Karpas-422 (cell line): ENCODE measurements at places on chromosomes 5 and 9. TPM values are rescaled to one million over a fixed set of nuclear protein-coding genes. Genes with fewer than 3 reads are reported as not detected.

The NLN gene
- 29.1 and 46.5 TPM in 2 replicates for total RNA-seq

The MYOZ3 gene
- not detected in 2 replicates for total RNA-seq

The FGF18 gene
- 0.29 TPM in 1 of 2 replicates, not detected in the other for total RNA-seq

- no peak for DNase-seq
Observed at GRCh38 chr9:89642789-89643188, 38.0 kb downstream of the GADD45G start.

The F2RL2 gene
- not detected in 2 replicates for total RNA-seq

- no peak for DNase-seq
Observed at GRCh38 chr9:26809795-26810194, 82.8 kb downstream of the CAAP1 start.

The LHFPL2 gene
- 4.7 and 4.8 TPM in 2 replicates for total RNA-seq

DNA sequence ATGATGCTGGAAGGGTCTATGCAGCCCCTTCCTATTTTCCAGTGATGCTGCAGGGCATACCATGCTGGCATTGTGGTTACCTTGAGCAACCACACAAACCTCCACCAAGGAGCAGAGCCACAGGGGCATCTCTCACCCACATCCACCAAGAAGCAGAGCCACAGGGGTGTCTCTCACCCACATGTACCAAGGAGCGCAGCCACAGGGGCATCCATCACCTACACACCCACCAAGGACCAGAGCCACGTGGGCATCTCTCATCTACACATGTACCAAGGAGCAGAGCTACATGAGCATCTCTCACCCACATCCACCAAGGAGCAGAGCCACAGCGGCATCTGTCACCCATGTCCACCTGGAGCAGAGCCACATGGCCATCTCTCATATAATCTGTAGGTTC, 8.8 kb upstream of the GM2A start:
- no peak for DNase-seq

DNA sequence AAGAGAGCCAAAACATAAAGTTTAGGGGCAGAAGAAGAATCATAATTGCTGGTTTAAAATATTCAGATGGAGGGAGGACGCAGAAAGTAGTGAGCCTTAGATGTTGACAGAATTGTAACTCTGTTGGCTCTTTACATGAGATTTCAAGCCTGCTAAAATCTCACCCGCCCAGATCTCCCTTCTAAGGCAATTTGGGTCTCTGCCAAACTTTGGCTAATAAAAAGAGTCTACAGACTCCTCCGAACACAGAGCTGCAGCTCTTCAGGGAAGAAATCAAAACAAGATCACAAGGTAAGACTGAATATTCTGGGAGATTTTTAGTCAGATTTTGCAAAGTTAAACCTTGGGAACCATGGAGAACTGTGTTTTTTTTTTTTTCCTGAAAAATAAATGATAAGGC, at the start of gene IL33:
TSS of gene IL33 (plus strand) at position 246 of the 400 bp plus-strand sequence. CDS start 25,888 bp downstream, outside the sequence.
- no peak for DNase-seq

The IL3 gene
- total RNA-seq = not detected in 2 replicates

The ANKRD20A1 gene
- 0.58 and 1.0 TPM in 2 replicates for total RNA-seq

The DNAJA1 gene
- total RNA-seq = 65.7 and 80.4 TPM in 2 replicates

The FCN2 gene
- total RNA-seq = not detected in 2 replicates

GRCh38 chr5:6264394-6264793, 114.0 kb downstream of the MED10 start:
- DNase-seq = peak; percentile 16

The IFNA13 gene
- not detected in 2 replicates for total RNA-seq

DNA sequence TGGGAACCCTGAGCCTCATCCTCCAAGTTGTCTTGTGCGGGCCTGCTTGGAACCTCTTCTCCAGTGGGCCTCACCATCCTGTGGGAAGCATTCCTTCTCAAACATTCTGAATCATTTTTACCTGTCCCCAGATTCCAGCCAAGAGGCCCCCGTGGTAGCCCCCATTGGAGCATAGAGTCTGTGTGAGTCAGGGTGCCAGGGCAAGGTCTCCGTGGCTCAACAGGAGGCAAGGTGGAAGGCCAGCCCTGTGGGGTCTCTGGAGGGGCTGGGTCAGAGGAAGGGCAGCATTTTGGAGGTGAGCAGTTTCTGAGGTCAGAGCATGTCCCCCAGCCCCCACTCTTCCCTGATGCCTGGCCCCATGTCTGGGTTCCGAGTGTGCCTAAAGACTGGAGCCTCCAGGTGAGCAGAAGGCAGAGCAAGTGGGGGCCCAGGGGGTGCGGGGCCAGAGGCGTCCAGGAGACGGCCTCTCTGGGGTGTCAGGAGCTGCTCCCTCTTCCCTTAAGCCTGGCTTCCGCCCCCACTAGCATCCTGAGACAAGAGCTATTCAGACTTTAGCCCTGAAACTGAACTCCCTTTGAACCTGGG, 2.1 kb downstream of the CACNA1B start:
- no peak for DNase-seq

The RNF183 gene
- not detected in 2 replicates for total RNA-seq

GRCh38 chr5:115372146-115372545, 75.7 kb upstream of the CCDC112 start:
- no peak for DNase-seq

DNA sequence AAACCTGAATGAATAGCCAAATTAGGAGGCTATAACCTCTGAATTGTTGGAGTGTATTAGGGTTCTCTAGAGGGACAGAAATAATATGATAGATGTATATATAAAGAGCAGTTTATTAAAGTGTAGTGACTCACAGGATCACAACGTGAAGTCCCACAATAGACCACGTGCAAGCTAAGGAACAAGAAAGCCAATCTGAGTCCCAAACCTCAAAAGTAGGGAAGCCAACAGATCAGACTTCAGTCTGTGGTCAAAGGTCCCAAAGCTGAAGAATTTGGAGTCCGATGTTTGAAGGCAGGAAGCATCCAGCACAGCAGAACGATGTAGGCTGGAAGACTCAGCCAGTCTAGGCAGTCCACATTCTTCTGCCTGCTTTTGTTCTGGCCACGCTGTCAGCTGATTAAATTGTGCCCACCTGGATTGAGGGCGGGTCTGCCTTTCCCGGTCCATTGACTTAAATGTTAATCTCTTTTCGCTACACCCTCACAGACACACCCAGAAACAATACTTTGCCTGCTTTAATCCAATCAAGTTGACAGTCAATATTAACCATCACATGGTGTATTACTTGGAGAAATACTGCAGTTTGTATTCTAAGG, 550.6 kb downstream of the CDH10 start:
- DNase-seq = no peak

GRCh38 chr9:134245179-134245578, 80.8 kb upstream of the RNU6ATAC start:
- no peak for DNase-seq

DNA sequence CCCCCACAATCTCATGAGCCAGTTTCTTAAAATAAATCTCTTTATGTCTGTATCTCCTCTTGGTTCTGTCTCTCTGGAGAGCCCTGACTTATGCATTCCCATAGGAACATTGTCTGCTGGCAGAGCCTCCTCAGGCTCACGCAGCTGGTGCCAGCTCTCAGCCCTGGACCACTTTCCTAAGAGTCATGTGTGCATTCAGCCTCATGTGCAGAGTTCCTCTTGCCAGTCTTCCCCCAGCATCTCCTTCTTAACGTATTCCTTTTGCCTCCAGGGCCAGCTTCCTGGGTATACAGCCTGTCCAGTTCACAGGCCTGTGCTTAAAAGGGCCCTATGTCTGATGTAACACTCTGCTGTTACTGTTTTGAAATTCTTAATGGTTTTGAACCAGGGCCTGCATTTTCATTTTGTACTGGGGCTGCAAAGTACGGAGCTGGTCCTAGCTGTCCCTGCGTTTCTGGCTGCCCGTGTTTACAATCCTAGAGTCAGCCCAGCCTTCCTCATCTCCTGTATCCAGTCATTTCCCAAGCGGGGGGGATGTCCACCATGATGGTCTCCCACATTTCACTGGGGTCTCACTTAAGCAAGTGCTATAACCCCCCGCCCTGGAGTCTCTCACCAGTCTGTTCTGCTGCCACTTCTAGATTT, 18.1 kb downstream of the ANKRD33B start:
- DNase-seq = no peak

The C5orf34 gene
- 15.7 and 21.8 TPM in 2 replicates for total RNA-seq

DNA sequence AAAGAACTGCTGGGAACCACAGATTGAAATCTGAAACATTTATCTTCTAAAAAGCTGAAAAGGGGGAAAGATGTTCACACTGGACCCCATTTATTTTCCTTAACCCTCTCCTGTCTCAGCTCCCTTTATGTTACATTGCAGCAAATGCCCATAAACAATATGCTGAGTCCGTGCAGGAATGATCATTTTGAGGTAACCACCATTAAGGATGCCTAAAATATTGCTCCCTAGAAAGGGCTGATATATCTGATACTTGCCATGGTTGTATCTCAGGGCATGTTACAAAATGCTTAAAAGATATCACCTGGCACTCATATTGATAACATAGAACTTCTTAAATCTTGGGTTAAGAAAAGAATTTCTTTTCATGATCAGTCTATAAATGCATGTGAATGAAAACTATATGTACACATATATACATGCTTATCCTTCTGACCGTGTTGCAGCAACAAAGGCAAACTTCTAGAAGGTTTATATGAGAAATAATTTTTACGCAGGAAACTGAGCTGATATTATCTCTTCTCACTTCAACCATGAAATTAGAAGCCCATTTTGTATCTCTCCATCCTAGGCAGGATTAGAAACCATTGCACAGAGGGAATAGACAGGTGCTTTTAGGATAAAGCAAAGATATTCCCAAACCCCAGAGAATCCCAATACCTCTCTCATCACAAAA, 362.7 kb upstream of the SLC30A5 start:
- DNase-seq = no peak

DNA sequence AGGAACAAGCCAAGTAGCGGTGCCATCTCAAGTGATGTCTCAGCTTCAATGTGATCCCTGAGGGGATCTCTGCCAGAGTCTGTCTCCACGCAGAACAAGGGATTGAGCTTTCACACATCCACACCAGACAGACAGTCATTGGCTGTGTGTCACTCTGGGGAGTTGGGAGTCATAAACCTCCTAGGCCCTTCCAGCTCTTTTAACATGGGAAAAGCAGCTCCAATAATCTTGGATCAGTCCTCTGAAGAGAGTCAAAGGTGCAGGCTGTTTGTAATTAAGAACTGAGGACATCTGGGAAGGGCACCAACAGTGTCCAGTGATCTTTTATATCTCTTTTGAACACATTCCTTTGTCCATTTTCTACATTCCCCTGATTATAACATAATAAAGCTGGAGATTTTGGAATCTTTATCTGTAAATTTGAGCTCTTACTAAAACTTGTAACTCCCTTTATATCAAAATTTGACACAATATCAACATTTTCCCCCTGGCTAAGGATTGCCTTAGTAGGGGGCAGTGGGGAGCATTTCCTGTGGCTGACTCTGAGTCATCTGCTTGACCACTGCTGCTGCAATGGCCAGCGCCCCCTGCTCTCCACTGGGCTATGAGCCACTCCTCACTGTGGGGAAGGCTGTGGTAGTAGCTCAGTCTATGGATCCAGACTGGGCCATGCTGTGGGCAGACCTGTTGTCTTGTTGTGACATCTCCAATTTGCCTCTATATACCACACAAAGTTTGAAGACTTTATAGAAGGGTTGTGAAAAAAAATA, 284.4 kb downstream of the OSTF1 start:
- no peak for DNase-seq

- no peak for DNase-seq
Observed at GRCh38 chr5:68378204-68378820, 162.8 kb downstream of the PIK3R1 start.

The PCDHAC2 gene
- not detected in 2 replicates for total RNA-seq

- DNase-seq = no peak
Observed at GRCh38 chr9:99169982-99170761, 51.6 kb downstream of the ALG2 start.

- no peak for DNase-seq
Observed at GRCh38 chr5:176822793-176823481, 12.6 kb downstream of the UNC5A start.

DNA sequence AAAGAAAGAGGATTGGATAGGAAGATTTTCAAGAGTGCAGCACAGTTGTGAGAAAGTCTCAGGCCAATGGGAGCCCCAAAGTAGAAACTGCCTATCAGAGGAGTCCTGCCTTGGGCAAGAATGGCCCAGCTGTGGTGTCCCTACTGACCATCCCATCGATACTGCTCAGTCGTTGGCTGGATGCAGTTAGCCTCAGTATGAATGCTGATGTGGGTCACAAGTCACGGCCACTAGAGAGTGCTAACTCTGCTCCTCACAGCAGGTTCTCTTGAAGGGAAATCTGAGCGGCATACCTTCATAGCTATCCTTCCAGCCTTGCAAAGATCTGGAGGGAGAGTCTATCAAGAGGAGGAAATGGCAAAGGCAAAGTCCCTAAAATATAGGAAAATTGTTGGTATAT, 11.6 kb upstream of the CETN3 start:
- DNase-seq = peak; percentile 55

- DNase-seq = no peak
Observed at GRCh38 chr5:120644516-120644915, 180.4 kb downstream of the PRR16 start.

- DNase-seq = no peak
Observed at GRCh38 chr5:165138236-165138635, 1632.8 kb downstream of the MAT2B start.

The DCANP1 gene
- total RNA-seq = not detected in 2 replicates

DNA sequence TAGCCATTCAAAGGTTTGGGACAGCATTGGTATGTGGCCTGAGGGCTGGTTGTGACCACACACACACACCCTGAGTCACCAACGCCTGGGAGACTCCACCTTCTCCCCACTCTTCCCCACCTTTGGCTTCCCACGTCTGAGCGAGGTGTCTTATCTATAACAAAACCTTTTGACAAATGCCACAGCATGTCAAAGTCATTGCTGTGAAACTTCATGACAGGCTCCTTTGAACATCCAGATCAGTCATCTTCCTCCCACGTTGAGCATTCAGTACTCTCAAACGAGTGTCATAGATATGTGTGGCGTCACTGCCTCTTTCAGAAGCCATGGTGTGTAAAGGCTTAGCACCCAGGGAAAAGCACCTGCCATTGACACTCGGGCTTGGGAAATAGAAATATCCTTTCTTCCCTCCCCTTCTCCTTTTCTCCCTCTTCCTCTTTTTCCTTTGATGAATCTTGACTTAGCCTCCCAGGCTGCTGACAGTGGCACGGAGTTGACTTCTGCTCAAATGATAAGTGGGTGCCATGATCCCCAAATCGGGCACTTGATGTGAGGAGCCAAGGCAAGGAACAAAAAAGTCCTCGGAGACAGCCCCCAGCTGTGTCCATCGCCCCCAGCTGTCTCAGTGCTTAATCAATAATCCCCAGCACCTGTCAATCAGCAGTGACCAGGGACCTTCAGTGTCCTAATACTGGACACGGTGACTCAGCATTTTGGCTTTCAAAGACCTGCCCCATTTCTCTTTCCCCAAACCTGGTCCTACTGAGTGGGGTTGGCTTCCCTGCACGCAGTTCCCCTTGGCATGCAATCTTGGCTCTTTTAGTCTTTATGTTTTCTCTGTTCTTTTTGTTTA, 114.8 kb downstream of the FGF18 start:
- DNase-seq = no peak

DNA sequence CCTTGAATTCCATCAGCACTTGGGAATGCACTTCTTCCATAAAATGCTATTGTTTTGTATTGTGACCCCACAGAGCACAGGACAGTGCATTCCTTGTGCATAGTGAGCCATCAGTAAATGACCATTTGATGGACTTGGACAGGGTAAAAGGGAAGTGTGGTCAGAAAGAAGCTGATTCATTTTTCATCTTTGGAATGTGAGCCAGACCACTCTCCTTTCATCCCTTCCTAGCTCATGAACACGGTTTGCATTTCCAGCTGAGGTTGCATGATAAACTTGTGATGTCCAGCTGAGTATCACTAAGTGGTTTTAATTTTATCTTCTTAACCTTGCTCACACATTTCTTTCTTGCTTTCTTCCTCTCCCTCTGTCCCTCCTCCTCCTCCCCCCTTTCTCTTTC, 101.3 kb downstream of the NUDT12 start:
- no peak for DNase-seq

The NUTM2F gene
- total RNA-seq = not detected in 2 replicates
